ENCODE measurements at places on chromosomes 3 and 15.

DNA sequence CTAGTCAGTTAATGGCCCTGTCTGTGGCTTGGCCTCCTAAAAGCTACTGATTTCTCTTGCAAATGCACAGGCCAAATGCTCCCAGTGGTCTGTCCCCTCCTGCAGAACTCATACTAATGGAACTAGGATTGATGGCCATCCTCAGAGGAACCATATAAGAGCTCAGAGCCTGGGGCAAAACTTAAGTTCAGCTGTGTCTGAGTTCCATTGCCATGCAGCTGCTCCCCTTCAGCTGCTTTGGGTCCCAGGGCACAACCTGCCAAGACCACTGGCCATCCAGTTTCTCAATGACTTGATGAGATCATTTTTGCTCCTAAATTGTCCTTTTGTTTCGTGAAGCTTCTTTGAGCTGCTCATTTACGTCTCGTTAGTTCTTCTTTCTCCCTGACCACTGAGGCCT is 529.5 kb upstream of the TBL1XR1 start:
- no peaks in the 10 kb centered on the region for H3K36me3 ChIP-seq
- DNase-seq = no peak
- H3K27me3 ChIP-seq = no peaks in the 10 kb centered on the region

GRCh38 chr3:172391592-172392302 is 56.5 kb downstream of the GHSR start:
- no peak overlapping the region for H3K27ac ChIP-seq
- no peaks in the 10 kb centered on the region for H3K36me3 ChIP-seq
- H3K4me3 ChIP-seq = no peak overlapping the region
- DNase-seq = no peak

DNA sequence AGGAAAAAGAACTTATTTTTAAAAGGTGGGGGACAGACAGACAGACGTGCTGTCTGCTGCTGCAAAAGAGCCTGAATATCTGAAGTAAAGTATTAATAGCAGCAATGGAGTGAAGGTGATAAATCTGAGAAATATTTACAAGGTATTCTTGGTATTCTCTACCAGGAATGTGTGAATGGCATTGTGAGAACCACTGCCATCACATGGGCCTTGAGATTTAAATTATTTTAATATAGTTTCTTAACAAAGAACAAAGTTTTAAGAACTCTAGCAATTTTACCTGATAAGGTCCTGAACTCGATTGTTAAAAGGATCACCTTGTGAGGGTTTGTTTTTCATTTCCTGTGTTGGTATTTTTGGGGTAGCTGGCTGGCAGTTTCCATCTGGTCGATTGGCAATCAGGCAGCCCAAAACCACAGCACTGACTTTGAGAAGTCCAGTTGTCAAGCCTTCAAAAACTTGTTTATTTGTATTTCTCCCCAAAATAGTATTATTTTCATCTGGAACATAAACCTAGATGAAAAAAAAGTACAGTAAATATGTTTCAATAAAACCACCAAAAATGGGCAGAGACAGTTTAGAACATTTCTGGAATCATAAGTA is 97.3 kb downstream of the ISL2 start:
- no peak for DNase-seq
- no peak overlapping the region for H3K27ac ChIP-seq
- no peaks in the 10 kb centered on the region for H3K27me3 ChIP-seq
- H3K36me3 ChIP-seq = peaks cover 4% of the 10 kb centered on the region
- H3K4me3 ChIP-seq = no peak overlapping the region

GRCh38 chr3:7238565-7239295 is 377.8 kb downstream of the GRM7 start:
- no peak for DNase-seq
- H3K27ac ChIP-seq = no peak overlapping the region

DNA sequence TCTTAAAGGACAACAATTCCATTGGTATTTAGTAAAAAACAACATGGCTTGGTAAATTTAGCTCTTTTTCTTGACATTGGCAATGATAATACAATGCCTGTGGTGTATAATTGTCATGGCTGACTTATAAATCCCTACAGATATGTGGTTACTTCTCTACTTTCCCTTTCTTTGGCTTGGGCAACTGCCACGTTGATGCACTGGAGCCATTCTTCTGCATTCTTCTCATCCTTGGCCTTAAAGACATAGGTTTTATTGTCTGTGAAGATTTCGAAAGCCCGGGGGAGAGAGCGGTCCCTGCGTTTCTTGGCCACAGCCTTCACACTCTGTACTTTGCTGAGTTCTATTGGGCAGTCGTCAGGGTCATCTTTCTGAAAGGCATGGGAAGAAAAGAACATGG is 101.1 kb upstream of the CCNL1 start:
- no peak overlapping the region for H3K27ac ChIP-seq
- no peaks in the 10 kb centered on the region for H3K36me3 ChIP-seq
- no peaks in the 10 kb centered on the region for H3K27me3 ChIP-seq
- H3K4me1 ChIP-seq = peaks cover 4% of the 10 kb centered on the region
- no peak for DNase-seq

- DNase-seq = no peak
- H3K4me1 ChIP-seq = peaks cover 9% of the 10 kb centered on the region
- H3K27ac ChIP-seq = no peak overlapping the region
- no peaks in the 10 kb centered on the region for H3K36me3 ChIP-seq
- H3K27me3 ChIP-seq = no peaks in the 10 kb centered on the region
These were observed 522 bp upstream of the NRROS start for GRCh38 chr3:196638861-196639482.

GRCh38 chr3:40899286-40899712 is 300.0 kb upstream of the CTNNB1 start:
- H3K27ac ChIP-seq = no peak overlapping the region
- H3K4me3 ChIP-seq = no peak overlapping the region

DNA sequence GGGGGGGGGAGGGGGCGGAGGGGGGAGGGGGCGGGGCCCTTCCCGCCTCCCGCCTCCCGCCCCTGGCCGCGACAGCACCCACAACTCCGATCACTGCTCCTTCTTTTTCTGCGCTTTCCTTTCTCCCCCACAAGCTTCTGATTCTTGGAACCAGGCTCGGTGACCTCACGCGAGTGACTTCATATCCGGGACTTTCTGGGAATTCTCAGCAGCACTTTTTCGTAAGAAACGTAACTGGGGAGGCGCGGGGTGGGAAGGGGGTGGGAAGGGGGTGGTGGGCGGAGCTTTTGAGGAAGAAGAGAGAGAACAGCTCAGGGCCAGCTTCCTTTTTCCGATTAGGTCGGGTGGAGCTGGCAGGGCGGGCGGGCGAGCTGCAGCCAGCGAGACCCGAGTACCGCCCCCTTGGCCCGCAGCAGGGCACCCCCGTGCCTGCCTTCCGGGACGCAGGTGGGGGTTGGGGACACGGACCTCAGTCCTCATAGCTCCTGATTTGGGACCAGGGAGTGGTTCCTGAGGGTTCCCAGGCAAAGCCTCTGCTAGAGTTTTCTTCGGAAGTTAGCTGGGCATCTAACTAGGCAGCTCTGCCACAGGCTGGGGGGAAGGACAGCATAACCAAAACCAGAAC is 14.6 kb downstream of the XIRP1 start:
- peak overlapping the region; percentile 74 for H3K4me3 ChIP-seq
- peaks cover 21% of the 10 kb centered on the region for H3K4me1 ChIP-seq
- no peaks in the 10 kb centered on the region for H3K27me3 ChIP-seq
- peak; percentile 82 for DNase-seq
- H3K27ac ChIP-seq = peak overlapping the region; percentile 89

GRCh38 chr3:42157540-42158538 is 66.7 kb downstream of the TRAK1 start:
- DNase-seq = no peak
- H3K4me3 ChIP-seq = no peak overlapping the region
- H3K4me1 ChIP-seq = peaks cover 29% of the 10 kb centered on the region
- no peak overlapping the region for H3K27ac ChIP-seq
- no peaks in the 10 kb centered on the region for H3K27me3 ChIP-seq

DNA sequence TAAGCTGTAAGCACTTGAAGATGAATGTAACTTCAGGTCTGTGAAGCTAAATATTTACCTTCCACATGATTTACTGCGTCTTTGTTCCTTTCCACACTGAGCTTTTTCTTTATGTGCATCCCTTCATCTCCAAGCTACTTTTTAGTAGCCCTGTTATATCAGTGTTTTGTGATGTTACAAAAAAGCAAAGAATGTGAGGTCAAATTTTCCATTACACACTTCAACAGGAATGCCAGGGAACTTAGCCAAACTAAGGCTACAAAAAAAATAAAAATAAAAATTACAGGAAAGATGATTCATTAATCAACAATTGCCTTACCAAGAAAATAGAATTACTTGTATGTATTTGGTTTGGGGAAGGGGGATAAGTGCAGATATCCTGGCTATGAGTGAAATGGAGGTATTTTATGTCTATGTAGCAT is 73.0 kb downstream of the FILIP1L start:
- peaks cover 24% of the 10 kb centered on the region for H3K4me1 ChIP-seq
- peak overlapping the region; percentile 82 for H3K27ac ChIP-seq
- no peaks in the 10 kb centered on the region for H3K27me3 ChIP-seq

DNA sequence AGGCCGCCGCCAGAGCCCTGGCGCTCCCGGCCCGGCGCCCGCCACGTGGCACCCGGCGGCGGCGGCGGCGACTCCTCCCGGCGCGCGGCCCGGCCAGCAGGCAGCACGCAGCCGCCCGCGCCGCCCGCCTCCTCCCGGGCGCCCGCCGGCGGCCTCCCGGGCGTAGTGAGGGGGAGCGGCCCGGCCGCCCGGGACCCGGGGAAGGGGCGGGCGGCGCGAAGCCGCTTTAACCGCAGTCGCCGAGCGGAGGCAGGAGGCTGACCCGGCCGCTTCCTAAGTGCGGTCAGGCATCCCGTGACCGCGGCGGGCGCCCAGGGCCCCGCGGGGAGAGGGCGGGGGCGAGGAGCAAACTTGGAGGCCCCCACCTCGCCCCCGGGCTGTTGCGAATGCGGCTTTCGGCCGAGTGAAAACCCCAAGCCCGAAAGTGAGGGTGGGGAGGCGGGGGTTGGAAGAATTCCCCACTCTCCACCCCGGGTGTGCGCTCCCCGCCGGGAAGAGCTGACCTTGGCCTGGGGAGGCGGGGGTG is 1.7 kb upstream of the HES1 start:
- H3K36me3 ChIP-seq = no peaks in the 10 kb centered on the region
- peak overlapping the region; percentile 80 for H3K4me3 ChIP-seq
- peak overlapping the region; percentile 90 for H3K27ac ChIP-seq
- H3K27me3 ChIP-seq = no peaks in the 10 kb centered on the region
- no peak for DNase-seq
- peaks cover 22% of the 10 kb centered on the region for H3K4me1 ChIP-seq

- H3K4me1 ChIP-seq = no peaks in the 10 kb centered on the region
- no peak overlapping the region for H3K27ac ChIP-seq
- no peaks in the 10 kb centered on the region for H3K27me3 ChIP-seq
- no peak for DNase-seq
- H3K36me3 ChIP-seq = peaks cover 23% of the 10 kb centered on the region
These were observed 130.9 kb downstream of the LRRK1 start for GRCh38 chr15:101049856-101050622.

- no peak overlapping the region for H3K4me3 ChIP-seq
- H3K4me1 ChIP-seq = no peaks in the 10 kb centered on the region
- H3K36me3 ChIP-seq = no peaks in the 10 kb centered on the region
- DNase-seq = no peak
These were observed 124.9 kb upstream of the GAP43 start for GRCh38 chr3:115498421-115498820.

DNA sequence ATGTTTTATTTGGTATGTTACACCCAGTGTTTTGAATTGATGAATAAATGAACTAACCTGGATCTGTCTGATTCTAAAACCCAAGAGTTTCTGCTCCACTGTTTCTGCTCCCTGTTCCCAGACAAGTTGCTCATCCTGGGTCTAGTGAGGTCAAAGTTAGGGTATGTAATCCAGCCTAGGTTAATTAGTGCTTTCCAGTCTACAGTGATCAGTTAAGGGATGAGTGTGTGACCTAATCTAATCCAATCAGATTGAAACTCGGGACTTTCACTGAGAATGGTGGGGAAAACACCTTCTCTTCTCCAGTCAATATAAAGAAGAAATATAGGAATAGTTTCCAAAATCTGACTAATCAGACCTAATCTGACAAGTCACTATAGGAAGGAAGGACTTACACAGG is 27.8 kb upstream of the RHCG start:
- H3K4me1 ChIP-seq = no peaks in the 10 kb centered on the region
- H3K27me3 ChIP-seq = no peaks in the 10 kb centered on the region
- H3K36me3 ChIP-seq = no peaks in the 10 kb centered on the region
- no peak overlapping the region for H3K4me3 ChIP-seq
- no peak for DNase-seq
- H3K27ac ChIP-seq = no peak overlapping the region

GRCh38 chr3:47949979-47950378 is 66.2 kb downstream of the MAP4 start:
- no peak overlapping the region for H3K27ac ChIP-seq
- no peak for DNase-seq
- H3K27me3 ChIP-seq = no peaks in the 10 kb centered on the region
- no peaks in the 10 kb centered on the region for H3K36me3 ChIP-seq
- H3K4me1 ChIP-seq = no peaks in the 10 kb centered on the region

DNA sequence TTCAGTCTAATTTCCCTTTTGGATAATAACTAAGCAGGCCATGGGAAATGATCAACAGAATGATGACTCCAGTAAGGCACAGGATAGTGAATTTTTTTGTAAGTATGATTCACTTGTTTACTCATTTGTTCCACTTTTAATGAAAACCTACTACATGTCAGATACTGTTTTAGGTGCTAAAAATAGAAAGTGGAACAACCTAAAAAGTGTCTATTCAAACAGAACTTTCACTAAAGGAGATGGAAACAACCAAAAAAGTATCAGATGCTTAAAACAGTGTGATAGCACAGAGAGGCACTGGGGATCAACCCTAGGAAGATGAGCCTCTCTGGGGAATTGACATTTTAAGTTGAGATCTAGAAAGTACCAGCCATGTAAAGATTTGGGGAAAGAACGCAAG is 11.1 kb downstream of the RYK start:
- DNase-seq = no peak
- H3K27me3 ChIP-seq = no peaks in the 10 kb centered on the region
- H3K4me1 ChIP-seq = peaks cover 68% of the 10 kb centered on the region
- no peak overlapping the region for H3K27ac ChIP-seq
- H3K36me3 ChIP-seq = no peaks in the 10 kb centered on the region

DNA sequence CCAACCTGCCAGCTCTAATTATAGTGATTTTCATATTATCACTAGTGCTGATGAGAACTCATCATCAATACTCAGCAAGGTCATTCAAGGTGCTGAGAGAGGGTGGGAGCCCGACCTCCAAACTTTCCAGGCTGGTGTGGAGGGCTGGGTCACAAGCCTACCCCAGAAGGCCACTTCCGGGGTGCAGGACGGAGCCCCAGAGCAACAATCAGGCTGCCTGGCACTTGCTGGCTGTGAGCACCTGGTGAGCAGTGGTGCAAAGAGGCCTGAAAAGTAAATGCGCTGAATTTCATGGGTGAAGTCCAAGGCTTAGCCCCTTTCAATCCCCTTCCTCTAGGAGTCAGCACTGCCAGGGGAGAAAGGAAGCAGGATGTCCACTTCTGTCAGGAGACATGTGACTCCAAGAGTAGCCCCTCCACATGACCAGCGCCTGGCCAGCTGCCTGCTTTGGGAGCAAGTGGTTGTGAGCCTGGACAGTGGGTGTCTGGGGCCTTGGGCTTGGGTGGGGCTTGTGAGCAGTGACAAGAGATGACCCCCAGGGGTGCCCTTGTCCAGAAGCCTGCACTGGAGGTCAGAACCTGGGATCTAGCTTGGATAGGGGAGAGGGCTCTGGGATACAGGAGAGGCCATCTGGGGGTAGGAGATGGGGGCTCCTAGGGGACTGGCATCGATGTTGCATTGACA is 165.0 kb upstream of the TLE3 start:
- peaks cover 25% of the 10 kb centered on the region for H3K4me1 ChIP-seq
- no peak overlapping the region for H3K27ac ChIP-seq
- H3K4me3 ChIP-seq = no peak overlapping the region
- DNase-seq = no peak

- H3K36me3 ChIP-seq = no peaks in the 10 kb centered on the region
- H3K4me1 ChIP-seq = no peaks in the 10 kb centered on the region
- no peaks in the 10 kb centered on the region for H3K27me3 ChIP-seq
These were observed 81.3 kb downstream of the FAM81A start for GRCh38 chr15:59519329-59519728.

All from thoracic aorta (tissue), 2 donors.